Body of pancreas (tissue), 4 donors: ENCODE measurements at places on chromosomes 12 and 14. TPM values are rescaled to one million over a fixed set of nuclear protein-coding genes. Genes with fewer than 3 reads are reported as not detected.

JPH4 gene
- 0.52 TPM for total RNA-seq

ZFYVE1 gene
- total RNA-seq = 16.8 TPM

DNA sequence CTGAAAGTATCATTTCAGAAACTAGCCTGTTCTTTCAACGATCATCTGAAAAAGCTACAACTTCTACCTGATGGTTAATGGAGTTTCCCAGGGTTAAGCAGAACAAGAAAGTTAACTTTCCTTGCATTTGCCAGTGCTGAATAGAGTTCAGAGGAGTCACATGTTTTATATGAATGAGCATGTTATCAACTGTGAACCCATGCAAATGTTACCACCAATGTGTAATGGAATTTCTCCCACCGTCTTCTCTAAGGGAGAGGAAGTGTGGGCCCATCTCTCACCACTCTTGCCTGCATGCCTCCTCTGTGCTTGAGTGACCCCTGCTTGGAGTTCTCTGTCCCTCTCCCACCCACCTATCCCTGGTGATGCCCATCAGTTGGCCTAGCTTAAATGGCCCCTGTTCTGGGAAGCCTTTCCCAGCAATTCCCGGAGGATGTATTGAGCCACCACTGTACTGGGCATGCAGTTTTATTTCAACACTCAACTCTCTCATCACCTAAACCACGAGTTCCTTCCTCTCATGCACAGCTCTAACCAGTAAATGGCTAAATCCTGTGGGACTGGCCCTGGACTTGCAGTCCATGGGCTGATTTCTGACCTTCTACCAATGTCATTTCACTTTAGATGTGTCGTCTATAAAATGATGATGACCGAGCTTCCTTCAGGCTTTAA lies 159.8 kb downstream of the RPAP3 start:
- DNase-seq = no peak

LMNTD1 gene
- 1.3 TPM for total RNA-seq

- peak; percentile 73 for DNase-seq
These were observed 9.4 kb downstream of the GCH1 start for GRCh38 chr14:54893151-54893760.

- no peak for DNase-seq
These were observed 1162.1 kb upstream of the USP15 start for GRCh38 chr12:61098031-61098580.
